NCI-H2227 treated with DMSO at 0.1 percent for 48 hours (cell line): ENCODE measurements at places on chromosomes 7 and 10.

- no peak for DNase-seq
Measured at GRCh38 chr10:75096749-75097148, 14.7 kb upstream of the SAMD8 start.

GRCh38 chr10:90993340-90993739 is 72.5 kb upstream of the ANKRD1 start:
- DNase-seq = no peak

DNA sequence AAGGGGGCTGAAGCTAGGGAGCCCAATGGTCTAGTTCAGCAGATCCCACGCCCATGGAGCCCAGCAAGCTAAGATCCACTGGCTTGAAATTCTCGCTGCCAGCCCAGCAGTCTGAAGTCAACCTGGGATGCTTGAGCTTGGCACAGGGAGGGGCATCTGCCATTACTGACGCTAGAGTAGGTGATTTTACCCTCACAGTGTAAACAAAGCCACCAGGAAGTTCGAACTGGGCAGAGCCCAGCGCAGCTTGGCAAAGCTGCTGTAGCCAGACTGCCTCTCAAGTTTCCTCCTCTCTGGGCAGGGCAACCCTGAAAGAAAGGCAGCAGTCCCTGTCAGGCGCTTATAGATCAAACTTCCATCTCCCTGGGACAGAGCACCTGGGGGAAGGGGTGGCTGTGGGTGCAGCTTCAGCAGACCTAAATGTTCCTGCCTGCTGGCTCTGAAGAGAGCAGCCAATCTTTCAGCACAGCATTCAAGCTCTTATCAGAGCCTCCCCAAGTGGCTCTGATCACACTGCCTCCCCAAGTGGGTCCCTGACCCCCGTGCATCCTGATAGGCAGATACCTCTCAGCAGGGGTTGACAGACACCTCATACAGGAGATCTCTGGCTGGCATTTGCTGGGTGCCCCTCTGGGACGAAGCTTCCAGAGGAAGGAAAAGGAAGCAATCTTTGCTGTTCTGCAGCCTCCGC is 167.8 kb downstream of the CCDC71L start:
- no peak for DNase-seq

DNA sequence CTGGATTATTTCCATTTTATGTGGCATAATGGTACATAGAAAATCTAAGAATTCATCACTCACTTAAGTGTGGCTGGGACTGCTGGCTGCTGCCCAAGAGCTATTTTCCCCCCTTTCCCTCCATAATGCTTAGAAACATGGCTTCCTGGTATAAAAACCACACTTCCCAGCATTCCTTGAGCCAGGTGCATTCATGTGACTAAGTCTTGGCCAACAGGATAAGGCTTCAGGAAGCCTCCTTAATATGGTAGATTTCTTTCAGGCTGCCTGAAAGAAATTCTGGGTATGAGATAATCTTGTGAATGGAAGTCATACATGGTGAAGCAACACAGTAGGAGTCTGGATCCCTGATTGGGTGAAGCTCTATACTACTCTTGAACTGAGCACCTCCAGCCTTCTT is 178.0 kb downstream of the JAZF1 start:
- DNase-seq = no peak

DNA sequence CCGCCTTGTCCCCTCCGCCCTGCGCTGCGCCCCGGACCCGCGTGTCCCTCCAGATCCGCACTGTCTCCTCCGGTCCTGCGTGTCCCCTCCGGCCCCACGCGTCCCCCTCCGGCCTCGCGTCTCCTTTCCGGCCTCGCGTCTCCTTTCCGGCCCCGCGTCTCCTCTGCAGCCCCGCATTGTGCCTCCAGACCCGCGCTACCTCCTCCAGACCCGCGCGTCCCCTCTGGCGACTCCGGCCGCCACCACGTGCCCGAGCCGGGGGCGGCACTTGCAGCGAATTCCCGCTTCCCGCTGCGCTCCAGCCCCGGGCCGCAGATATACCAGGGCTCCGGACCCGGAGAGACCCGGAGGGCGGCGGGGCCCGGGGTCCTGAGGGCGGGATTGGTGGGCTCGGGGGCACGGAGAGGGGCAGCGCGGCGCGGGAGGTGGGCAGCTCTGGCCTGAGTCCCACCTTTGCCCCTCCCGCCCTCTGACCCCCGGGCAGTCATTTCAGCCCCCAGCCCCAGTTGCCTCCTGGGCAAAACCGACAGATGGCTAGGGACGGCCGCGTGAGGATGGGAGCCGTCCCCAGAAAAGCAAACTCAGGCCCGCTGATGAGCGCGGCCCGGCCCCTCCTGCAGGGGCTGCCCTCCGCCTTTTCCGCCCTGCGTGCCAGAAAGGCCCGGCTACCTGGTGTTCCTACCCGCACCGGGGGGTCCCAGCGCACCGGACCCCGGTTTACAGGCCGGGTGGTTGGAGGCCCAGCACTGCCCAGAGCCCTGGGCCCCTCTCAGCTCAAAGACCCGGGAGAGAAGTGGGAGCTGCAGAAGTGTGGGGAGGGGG is 56.5 kb downstream of the RBM17 start:
- DNase-seq = no peak

DNA sequence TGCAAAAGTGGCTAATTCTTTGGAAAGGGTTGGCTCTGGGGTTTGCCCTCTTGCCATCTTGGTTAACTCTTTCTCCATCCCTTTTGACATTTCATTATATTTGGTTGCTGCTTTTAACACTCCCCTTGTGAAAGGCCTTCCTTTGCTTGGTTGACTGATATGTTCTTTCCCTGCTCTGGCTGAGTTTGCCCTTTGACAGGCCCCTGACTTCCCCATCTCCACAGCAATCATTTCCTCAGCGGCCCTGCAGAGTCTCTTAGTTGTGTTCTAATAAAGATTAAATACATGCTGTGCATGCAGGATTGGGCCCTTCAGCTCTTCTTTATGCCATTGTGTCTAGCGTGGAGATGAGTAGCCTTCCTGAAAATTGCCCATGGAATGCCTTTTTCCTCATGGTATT is 84.5 kb upstream of the CSTF2T start:
- DNase-seq = no peak

GRCh38 chr10:88647061-88647615 is 17.1 kb upstream of the LIPF start:
- no peak for DNase-seq

GRCh38 chr10:71887743-71888142 is 36.7 kb upstream of the PSAP start:
- DNase-seq = no peak

GRCh38 chr7:24914465-24914859 is 65.5 kb downstream of the OSBPL3 start:
- no peak for DNase-seq
